T-helper 1 cell treated with Interleukin-12 subunit alpha and Interleukin-12 subunit beta and Interleukin-4 antibody, amounts not matched to agents 30 ng/mL and 1 ng/mL, for 36 hours (primary cell): ENCODE measurements at places on chromosomes 3 and 15. TPM values are rescaled to one million over a fixed set of nuclear protein-coding genes. Genes with fewer than 3 reads are reported as not detected.

Gene TGM5
- 0.20 and 0.39 TPM in 2 replicates for total RNA-seq

Gene KNL1
- total RNA-seq = 36.6 and 43.4 TPM in 2 replicates

Gene SLC7A14
- not detected in 2 replicates for total RNA-seq

Gene COLQ
- 3.6 and 3.8 TPM in 2 replicates for total RNA-seq

Gene TMC3
- not detected in 2 replicates for total RNA-seq

Gene GRK7
- not detected in 2 replicates for total RNA-seq

Gene CCDC14
- 34.2 and 38.3 TPM in 2 replicates for total RNA-seq

Gene SEMA3B
- total RNA-seq = 1.2 TPM in 2 replicates

Gene DUOX1
- total RNA-seq = 0.02 and 0.07 TPM in 2 replicates

Gene CHRNA7
- 0.32 TPM in 1 of 2 replicates, not detected in the other for total RNA-seq

Gene GOLGA6L10
- total RNA-seq = 0.24 and 0.37 TPM in 2 replicates

Gene GAP43
- not detected in 2 replicates for total RNA-seq

Gene SLC24A5
- not detected in 2 replicates for total RNA-seq

Gene EEF1AKMT4
- total RNA-seq = 6.2 and 6.5 TPM in 2 replicates

Gene TEX9
- 0.71 and 0.90 TPM in 2 replicates for total RNA-seq

Gene CPB1
- not detected in 2 replicates for total RNA-seq

Gene TTLL3
- total RNA-seq = 46.7 and 51.4 TPM in 2 replicates

Gene WDR93
- not detected in 2 replicates for total RNA-seq

Gene PLA2G4D
- not detected in 2 replicates for total RNA-seq

Gene DCLK3
- not detected in 2 replicates for total RNA-seq

Gene CEMIP
- total RNA-seq = 0.12 TPM in 1 of 2 replicates, not detected in the other

Gene GOLGA8R
- total RNA-seq = 8.4 and 11.5 TPM in 2 replicates

Gene RPL22L1
- 51.7 and 56.7 TPM in 2 replicates for total RNA-seq

Gene CADPS
- not detected in 2 replicates for total RNA-seq

Gene THSD4
- not detected in 2 replicates for total RNA-seq

Gene NDUFB4
- 117 and 121 TPM in 2 replicates for total RNA-seq

Gene AMOTL2
- not detected in 2 replicates for total RNA-seq

Gene SH2D7
- 0.07 and 0.27 TPM in 2 replicates for total RNA-seq

Gene CLPX
- total RNA-seq = 45.0 and 49.6 TPM in 2 replicates

Gene CYP1A2
- total RNA-seq = not detected in 2 replicates

Gene NRROS
- 33.1 and 34.7 TPM in 2 replicates for total RNA-seq
